ENCODE measurements at places on chromosomes 6 and 20.

DNA sequence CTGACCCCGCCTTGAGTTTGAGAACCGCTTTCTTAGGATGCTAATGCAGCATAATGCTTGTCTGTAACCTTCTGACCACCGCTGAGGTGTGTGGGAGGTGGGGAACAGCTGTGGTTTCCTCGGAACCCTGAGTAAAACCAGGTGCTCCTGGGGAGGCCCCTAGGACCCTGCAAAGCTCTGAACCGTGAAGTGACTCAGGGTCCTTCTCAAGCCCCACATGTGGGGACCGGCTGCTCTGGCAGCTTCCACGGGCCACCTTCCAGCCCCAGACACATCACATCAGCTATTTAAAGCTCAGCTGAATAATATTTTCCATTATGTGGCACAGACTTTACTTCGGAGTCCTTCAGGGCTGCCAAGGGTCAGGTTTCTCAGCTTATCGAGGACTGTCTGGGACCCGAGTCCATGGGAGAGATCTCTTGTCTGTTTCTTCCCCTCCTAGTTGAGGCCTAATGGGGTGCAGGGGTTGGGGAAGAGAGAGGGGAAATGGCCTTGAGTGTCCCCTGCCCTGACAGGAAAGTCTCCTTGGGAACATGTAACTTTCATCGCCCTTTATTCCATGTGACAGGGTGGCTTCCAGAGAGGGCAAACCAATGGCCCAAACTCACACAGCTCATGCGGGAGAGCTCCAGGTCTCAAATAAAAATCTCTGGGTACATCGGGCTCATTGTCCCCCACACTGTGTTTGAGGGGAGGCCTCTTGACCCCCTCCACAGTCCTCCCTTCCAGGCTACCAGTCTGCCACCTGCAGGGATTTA lies 186.1 kb upstream of the SLC24A3 start:
- no peak for DNase-seq

- DNase-seq: no peak
These were observed 97.2 kb downstream of the PTPRT start for GRCh38 chr20:43092386-43093088.

DNA sequence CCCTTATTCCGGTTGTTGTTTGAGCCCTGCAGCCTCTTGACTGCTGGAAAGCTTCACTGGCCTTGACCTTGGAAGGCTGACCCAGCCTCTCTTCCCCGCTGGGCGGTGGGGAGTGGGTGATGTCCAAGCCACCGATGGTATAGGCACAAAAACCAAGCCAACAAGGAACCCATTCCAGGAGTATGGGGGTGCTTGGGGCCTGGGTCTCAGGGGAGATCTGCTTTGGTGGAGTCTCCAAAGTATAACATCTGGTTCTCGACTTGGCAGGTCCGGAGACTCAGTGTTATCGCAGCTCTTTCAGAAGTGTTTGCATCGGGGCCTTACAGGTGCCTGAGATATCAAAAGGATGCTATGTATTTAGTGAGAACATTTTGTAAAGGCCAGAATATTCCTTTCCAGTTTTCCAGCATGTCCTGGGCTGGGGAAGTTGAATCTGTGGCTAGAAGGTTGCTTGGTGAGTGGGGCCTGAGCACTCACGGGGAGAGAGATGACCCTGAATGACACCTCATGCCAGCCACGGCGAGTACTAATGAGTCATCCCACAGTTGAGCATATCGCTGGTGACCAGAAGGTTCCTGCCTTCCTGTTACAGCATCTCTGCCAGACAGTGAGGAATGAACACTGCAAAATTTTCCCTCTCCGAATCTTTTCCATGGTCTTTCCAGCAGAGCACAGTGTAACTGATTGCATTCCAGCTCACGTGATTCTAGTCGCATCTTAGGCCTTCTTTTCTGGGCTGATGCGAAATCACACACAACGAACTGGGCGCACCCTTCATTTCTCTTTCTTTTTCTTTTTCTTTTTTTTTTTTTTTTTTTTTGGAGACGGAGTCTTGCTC lies 133.9 kb downstream of the ZDHHC14 start:
- no peak for DNase-seq

- DNase-seq: no peak
These were observed 255.8 kb upstream of the RAB32 start for GRCh38 chr6:146287691-146288369.

DNA sequence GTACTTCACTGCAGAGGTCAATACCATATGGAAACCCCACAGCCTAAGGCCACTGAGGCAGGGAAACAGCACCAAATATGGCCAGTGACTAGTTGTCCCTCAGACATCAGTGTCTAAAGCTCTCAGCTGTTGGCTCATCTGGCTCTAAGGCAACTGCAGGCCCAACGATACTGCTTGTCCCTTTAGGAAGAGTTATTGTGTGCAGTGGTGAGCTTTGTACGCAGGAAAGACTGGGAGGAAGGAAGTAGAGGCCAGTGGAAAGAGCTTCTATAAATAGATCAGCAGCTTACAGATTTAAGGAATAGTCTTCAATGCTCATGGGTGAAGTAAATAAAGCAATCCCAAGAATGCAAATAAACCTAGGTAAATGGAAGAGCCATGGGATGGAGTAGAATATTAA lies 29.3 kb downstream of the DNAAF9 start:
- DNase-seq: no peak

GRCh38 chr20:54355631-54356280 lies 119.6 kb upstream of the DOK5 start:
- DNase-seq: no peak

DNA sequence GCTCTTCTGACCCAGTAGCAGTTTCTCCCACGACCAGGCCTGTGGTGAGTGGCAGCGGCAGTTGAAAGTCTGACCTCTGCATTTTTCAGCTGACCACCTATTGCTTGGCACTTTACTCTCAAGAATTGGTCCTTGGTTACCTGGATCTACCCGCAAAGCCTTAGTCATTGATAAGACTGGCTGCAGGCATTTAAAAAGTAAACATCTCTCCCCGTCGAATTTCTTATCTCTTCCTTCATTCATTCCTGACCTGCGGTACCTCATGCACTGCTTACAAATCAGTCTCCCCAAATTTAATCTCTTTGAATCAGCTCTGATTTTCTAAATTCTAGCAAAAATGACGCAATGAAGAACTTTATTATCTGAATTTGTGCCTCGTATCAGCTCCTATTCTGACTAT lies 26.1 kb upstream of the IPCEF1 start:
- no peak for DNase-seq

DNA sequence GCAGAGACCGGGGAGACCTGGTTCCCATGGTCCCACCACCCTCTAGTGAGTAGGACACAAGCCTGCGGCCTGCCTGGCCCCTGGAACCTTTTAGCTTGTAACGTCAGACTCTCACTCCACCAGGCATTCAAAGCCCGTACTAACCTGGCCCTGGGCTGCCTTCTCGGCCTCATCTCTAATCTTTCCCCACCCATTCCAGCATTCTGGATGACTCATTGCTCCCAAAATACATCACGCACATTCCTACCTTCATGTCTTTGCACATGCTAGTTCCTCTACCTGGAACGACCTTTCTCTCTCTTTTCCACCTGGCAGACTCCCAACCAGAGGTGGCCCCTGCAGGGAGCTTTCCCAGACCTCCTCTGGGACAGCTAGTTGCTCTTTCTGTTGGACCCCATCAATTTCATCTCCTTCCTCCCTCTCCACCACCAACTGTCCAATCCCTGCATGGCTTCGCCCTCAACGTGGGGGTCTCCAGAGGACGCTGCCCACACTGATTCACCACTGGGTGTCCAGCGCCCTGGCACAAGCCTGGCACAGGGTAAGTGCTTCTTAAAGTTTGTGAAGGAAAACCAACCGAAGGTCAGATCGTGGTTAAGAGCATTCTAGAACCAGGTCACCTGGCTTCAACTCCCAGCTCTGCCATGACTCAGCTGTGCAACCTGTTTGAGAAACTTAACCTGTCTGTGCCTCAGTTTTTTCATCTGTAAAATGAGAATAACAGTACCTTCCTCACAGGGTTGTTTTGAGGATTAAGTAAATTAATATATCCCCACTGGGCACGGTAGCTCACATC lies 35.2 kb downstream of the JPH2 start:
- no peak for DNase-seq

GRCh38 chr6:43286980-43287716 lies 10.9 kb upstream of the SLC22A7 start:
- no peak for DNase-seq

DNA sequence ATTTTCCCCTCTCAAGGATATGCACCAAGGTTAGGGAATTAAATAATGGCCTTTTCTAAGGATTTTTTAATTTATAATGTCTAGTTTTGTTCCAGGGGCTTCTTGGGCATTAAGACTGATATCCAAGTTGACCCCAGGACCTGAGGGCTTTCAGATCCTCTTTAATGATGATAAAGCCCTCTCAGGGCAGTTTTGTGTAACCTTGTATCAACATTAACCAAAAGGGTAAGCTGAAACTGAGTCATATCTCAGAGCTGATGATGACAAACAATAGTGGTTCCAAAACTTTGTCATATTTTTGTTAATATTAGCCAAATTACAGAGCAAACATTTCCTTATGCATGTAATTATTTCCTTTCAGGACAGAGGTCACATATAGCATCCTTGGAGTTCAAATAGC lies 309.4 kb upstream of the MAN1A1 start:
- no peak for DNase-seq

DNA sequence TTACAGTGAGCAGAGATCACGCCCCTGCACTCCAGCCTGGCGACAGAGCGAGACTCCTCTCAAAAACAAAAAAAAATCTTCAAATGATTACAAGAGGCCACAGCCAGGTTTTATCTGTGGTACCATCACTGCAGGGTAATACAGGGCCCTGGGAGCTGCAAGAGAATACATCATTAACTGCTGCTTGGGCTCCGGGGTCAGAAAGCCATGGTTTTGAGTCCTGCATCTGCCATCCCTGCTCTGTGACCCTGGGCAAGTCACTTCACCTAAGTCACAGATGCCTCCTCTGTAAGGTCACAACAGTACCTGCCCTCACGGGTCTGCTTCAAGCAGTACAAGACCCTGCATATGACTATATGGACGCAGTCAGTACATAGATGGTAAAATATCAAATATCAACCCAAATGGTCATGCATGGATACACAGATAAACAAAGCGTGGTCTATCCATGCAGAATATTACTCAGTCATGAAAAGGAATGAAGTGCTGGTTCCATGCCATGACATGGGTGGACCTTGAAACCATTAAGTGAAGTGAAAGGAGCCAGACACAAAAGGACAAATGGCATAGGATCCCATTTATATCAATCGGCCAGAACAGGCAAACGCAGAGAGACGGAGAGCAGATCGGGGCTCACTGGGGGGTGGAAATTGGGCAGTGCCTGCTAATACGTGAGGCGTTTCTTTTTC lies 83.6 kb downstream of the NFATC2 start:
- DNase-seq: no peak

- no peak for DNase-seq
These were observed 28.6 kb upstream of the SPDEF start for GRCh38 chr6:34584694-34585093.

DNA sequence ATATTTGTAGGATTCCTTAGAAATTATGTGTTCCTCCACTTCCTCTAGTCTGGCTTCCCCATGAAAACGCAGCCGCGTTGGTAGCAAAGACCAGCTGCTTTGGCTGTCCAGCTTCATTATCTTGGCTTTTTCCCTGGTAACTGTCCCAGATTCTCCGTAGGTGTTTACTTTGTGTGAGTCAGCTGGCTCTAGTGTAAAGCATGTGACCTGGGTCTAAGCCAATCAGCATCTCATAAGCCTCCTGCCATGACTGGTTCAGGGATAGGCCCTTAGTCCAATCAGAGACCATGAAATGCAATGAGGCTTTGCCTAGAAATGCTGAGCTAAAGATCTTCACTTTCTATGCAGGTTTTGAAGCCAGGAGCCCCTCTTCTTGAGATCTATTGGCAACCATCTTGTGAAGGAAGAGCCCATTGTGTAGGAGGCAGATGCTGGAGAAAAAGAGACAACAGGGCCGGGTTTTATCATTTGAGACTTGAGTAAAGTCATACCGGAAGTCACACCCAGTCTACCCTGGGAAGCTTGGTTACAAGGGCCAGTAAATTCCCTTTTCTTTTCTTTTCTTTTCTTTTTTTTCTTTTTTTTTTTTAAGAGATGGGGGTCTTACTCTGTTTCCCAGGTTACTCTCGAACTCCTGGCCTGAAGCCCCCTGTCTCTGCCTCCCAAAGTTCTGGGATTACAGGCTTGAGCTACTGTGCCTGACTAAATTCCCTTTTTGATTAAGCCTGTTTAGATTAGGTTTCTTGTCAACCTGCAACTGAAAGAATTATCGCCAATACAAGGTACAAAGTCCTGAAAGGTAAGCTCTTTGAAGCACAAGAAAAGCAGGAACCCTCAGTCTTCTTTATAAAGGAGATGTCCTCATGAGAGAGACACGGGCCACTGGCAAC lies 256.5 kb upstream of the RREB1 start:
- peak; percentile 7 for DNase-seq

- no peak for DNase-seq
These were observed 90.5 kb downstream of the DHX35 start for GRCh38 chr20:39052676-39053075.

- no peak for DNase-seq
These were observed 29.4 kb downstream of the PNLDC1 start for GRCh38 chr6:159829526-159829925.

DNA sequence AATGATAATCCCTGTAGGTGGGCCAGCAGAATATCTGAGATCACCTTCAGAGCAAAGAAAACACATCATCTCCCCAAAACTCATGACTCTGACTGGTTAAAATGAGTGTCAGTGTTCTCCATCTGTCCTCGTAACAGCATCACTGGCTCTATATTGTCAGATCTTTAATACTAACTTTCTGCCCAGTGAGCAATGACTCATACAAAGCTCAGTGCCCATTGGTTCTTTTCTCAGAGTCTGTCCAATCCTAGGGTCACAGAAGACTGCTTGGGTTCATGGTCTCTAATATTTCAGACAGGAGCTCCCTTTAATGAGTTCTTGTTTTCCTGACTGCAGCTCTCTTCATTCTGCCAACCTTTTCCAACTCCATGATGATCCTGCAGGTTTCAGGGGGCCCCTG lies 36.4 kb downstream of the HLA-DPB1 start:
- DNase-seq: peak; percentile 18

DNA sequence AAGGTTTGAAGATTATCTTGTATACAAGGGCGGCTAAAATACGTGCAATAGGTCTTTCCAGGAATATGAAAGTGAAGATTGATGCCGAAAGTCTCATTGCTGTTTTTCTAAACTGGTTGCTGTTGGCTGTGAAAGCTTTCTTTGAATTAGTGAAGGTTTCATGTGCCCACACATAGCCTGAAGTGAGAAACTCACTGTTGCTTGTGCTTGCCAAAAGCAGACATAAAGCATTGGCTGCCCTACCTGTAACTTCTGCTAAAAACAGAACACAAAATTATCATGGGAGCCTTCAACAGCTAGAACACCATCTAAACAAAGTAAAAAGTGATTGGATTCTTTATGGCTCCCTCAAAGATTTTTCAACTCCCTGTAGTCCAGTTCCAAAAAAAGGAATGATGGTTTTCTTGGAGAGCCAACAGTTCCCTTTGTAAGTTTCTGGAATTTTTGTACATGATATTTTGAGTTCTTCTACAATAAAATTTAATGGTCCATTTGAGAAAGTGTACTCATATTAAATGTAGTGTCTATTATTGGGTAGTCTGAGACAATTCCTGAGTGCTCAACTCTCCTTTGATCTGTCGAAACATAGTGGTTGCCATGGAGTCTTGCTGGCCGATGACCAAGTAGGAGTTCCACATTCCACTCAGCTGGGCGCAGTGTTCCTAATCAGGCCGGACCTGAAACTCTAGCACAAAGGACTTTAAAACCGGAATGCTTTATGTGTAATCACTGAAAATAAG lies 68.5 kb downstream of the PLEKHG1 start:
- DNase-seq: no peak

GRCh38 chr6:90277302-90278011 lies 19.2 kb downstream of the BACH2 start:
- no peak for DNase-seq

Data from NCI-H2081 (cell line).